ENCODE measurements at places on chromosomes 5 and 9. TPM values are rescaled to one million over a fixed set of nuclear protein-coding genes. Genes with fewer than 3 reads are reported as not detected.

DNA sequence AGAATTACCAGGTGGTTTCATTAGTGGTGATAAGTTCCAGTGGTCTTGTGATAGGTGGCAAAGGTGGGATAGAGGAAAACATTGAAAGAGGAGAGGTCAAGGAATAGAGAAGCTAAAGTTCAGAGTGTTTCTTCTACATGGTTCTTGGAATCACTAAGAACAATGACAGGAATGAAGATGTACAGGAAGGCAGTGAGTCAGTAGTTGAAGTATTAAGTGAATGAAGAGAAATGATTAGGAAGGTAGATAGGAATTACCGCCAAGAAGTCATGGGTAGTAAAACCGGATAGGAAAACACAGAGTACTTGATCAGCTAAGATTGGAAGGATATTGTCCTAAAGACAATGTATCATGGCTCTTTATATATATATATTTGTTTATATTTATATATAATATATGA, 37.9 kb upstream of the RASA1 start:
- DNase-seq, result no peak

Gene TLX3
- polyA plus RNA-seq, result not detected

DNA sequence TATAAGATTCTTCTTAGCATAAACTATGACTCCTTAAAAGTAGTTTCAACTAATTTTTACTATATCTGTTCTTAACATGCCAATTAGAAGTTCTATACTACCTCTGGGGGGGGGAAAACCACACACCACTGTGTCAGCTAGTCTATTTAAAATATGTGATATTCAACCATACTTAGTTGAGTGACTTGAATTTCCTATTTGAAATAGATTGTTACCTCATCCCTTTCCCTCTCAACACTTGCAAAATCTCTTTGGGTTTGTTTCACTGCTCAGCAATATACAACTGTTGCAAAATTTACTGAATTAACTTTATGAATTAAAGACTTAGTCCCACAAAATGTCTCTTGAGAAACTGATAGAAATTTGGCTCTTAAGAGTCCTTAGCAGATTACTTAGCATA, 151.1 kb upstream of the POU5F2 start:
- no peak for DNase-seq

Gene MEIKIN
- not detected for polyA plus RNA-seq

DNA sequence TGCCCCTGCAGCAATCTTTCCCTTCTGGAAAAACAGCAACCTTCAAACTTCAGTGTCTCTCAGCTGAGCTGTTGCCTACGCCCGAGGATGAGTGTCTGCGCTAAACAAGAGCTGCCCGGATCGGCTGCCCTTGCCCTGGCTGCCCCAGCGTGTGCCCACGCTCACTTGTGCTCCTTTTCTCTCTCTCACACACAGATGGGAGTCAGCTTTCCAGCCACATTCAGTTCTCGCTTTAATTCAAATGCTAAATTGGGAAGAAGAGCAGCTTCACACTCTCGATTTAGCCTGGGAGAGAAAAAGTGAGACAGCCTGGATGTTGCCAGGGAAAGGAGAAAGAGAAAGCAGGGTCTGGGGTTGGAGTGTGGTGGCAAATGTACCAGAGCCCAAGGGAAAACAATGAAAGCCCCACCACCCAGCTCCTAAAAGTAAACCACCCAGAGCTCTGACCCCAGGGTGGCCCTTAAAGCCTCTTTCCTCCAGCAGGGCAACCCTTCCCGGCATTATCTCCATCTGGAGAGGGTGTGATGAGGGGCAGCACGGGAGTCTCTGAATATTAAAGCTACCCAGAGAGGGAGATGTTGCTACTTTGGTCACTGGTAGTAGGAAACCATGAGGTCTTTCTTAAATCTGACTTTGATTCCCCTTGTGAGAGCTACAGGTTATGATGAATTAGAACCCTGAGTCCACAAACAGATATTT, 9.9 kb upstream of the EGR1 start:
- DNase-seq, result no peak

GRCh38 chr5:129631961-129632360, 115.9 kb upstream of the MINAR2 start:
- no peak for DNase-seq

DNA sequence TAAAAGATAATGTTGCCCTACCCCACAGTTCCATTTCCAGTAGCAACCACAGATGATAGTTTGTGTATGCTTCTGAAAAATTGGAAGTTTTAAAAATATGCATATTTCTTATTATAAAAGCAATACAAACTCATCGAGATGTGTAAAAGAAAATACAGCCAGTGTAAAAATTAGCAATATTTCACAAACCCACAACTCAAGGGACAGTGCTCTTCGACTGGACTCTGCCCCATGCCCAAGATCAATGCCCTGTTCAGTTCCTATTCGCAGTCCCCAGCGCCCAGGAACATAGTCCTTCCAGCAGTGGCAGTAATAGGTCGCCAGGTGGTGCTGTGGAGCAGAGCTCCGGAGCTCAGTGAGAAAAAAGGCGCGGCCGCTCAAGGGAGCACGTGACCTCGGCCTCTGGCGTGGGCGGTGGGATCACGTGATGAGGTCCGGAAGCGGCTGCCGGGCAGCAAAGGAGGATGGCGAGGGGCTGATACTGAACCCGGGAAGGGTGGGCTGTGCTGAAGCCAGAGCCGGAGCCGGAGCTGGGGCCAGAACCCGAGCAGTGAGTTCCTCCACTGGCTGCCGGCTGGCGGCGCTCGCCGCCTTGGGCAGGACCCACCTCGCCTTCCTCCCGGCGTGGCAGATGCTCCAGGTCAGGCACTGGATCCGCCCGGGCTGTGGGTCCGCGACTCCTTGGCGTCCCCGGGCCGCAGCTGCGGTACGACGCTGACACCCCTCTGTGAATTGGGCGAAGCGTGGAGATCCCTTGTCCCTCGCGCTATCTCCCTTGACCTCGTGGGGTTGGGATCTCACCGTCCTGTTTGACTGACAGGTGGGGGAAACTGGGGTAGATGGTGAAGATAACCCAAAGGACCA, at the start of gene SLC36A1:
Gene SLC36A1 (plus strand): TSS at position 430 of the 864 bp plus-strand sequence. CDS start 11,190 bp downstream, outside the sequence.
- peak; percentile 33 for DNase-seq

DNA sequence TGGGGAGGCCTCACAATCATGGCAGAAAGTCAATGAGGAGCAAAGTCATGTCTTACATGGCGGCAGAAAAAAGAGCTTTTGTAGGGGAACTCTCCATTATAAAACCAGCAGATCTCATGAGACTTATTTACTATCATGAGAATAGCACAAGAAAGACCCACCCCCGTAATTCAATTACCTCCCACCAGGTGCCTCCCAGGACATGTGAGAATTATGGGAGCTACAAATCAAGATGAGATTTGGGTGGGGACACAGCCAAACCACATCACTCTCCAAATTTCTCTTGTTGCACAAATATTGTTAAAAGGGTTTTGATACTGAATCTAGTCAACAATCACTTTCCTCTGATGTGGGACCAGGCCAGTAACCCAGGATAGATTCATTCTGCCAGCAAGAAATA, 1176.1 kb downstream of the CDH9 start:
- DNase-seq, result no peak

DNA sequence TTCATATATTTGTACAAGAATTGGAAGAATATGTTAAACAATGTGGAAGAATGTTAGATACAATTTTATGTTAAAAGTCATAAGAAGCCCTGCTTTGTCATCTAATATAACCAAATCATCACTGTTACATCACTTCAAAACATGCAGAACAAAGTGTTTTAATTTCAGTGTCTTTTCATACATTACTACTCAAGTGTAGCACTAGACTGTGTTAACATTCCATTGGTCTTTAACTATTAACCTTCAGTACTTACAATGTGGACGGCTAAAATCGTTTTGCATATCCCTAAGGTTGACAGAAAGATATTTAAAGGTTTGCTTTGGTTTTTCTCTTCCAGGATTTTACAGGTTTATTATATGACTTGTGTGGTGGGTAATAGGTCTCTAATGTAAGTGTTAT, 50.9 kb downstream of the VCAN start:
- no peak for DNase-seq

Gene DNM1
- polyA plus RNA-seq, result 8.4 TPM

DNA sequence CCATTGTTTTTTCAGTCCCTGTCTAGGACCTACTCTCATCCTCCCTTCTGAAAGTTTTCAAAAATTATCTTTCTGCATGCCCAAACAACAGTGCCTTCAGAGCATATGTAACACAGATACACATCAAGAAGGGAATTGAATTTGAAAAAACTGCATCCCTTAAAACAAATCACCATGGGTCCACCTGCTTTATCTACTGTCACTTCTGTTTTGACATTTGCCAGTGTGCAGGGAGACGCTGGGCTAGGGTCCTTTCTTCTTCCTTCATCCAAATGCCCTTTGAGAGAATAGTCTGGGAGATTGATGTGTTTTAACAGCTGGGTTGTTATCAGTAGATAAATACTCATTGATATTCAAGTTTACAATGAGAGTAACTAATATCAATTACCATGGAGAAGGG, 1630.1 kb downstream of the MAT2B start:
- no peak for DNase-seq

Gene LCNL1
- 0.01 TPM for polyA plus RNA-seq

GRCh38 chr9:134192311-134192950, 28.1 kb upstream of the RNU6ATAC start:
- no peak for DNase-seq

Gene PCDHB10
- polyA plus RNA-seq, result 0.18 TPM

GRCh38 chr5:148790545-148791333, 35.7 kb upstream of the ADRB2 start:
- no peak for DNase-seq

Gene PCDHA12
- polyA plus RNA-seq, result not detected

- DNase-seq, result no peak
Measured at GRCh38 chr5:159002171-159002570, 97.5 kb downstream of the EBF1 start.

DNA sequence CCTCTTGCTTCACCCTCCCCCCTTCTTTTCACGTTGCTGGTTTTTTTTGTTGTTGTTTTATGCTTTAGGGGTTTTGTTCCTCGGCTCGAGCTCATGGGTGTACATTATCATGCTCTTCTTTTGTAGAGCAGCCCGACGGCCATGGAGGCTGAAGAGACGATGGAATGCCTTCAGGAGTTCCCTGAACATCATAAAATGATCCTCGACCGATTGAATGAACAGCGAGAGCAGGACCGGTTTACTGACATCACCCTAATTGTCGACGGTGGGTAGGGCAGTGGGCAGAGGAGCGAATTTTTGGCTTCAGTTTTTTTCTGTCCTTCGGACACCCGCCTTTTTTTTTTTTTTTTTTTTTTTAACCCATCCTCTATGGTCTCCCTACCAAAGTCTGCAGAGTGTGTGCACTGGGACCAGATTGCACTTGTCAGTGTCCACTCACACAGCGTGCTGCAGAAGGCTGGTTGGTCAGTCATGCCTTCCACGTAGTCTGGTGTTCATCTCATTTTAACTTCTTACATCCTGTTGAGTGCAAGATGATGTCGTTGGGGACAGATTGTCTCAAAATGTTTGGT, 1.3 kb downstream of the ZNF131 start:
- DNase-seq, result no peak

Gene LCP2
- polyA plus RNA-seq, result not detected

Gene PTGS1
- 72.6 TPM for polyA plus RNA-seq

Gene CCL19
- polyA plus RNA-seq, result not detected

DNA sequence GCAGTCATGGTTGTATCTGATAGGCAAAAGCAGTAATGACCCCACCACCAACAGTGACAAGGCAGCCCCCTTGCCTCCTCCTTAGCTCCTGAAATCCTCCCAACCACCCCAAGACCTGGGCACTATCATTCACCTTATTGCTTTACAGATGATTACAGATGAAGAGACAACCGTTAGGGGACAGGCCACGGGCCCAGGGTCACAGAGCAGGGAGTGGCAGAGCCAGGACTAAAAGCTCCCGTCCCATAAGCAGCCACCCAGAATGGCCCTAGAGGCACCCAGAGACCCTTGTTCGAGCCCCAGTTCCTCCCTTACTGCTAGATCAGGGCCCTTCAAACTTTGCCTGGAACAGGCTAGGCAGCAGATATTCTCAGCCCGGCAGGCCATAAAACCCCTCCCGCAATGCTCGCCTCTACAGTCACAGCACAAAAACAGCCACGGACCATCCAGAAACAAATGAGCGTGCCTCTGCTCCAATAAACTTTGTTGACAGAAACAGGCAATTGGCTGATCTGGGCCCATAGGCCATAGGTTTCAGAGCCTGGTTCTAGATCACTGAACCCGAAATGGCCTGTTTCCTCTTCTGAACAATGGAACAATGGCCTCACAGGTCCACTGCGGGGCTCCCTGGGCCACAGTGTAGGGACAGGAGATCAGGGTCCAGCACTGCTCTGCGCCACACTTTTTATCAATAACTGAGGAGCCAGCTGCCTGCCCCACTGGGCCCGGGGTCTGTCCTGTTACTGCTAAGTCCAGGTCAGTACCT, 67.0 kb downstream of the LRSAM1 start:
- DNase-seq, result no peak

DNA sequence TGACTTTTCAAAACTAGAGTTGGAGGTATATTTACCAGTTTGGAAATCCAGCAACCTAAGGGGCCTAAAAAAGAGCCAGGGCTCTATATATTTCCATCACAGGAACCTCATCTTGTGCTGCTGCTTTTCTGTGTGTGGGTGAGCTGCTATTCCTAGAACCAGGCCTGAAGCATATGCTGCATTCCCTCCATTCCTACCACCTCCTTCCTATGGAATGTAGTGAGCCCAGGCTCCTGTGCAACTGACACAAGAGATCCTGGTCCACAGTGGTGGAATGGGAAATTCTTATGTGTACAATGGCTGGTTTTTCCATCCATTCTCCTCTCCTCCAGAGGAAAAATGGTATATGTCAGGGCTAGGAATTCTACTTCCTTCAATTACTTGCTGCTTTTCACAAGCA, 39.1 kb downstream of the SPEF2 start:
- DNase-seq, result no peak

DNA sequence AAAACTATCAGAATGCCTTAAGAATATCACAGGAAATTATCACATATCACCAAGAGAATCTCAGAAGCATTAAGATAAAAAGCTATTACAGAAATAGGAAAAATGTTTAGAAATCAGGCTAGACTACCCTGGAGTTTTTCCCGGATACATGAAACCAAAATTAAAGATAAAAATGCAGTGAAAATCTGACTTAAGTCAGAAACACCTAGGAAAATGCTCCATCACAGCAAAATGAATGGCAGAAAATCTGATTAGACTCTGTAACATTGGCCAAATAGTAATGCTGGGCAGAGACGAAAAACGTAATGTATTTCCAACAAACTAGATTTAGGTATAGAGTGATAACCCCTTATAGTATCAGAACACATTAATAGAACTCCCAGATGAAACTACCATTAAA, 1626.7 kb upstream of the C9orf72 start:
- no peak for DNase-seq

DNA sequence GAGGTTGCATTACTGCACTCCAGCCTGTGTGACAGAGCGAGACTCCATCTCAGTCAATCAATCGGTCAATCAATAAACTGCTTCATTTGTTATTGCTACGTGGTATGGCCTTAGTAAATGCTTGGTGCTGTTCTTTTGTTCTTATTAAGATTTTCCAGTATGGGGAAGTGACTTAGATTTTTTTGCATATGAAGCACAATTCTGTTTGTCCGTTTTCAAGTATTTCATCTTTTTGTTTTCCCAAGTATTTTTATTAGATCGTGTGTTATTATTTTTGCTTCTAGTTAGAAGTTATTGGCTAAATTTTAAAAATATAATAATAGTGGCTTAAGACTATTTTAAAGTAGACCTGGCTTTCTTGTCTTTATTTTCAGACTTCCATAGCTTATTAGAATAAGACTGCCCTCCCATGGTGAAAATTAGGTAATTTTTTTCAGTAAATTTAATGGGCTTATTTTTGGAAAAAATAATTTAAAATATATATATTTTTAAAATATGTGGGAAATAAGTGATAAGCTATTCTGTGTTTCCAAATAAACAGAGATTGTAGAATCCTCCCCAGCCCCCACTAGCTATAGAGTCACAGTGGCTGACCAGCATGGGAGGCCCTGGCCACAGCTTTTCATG, 14.7 kb upstream of the OMD start:
- DNase-seq, result no peak

Gene ZDHHC11B
- polyA plus RNA-seq, result 0.05 TPM

Gene TNFSF8
- not detected for polyA plus RNA-seq

All from BJ (cell line).